GM18507 (cell line): ENCODE measurements at places on chromosomes 1 and 21.

DNA sequence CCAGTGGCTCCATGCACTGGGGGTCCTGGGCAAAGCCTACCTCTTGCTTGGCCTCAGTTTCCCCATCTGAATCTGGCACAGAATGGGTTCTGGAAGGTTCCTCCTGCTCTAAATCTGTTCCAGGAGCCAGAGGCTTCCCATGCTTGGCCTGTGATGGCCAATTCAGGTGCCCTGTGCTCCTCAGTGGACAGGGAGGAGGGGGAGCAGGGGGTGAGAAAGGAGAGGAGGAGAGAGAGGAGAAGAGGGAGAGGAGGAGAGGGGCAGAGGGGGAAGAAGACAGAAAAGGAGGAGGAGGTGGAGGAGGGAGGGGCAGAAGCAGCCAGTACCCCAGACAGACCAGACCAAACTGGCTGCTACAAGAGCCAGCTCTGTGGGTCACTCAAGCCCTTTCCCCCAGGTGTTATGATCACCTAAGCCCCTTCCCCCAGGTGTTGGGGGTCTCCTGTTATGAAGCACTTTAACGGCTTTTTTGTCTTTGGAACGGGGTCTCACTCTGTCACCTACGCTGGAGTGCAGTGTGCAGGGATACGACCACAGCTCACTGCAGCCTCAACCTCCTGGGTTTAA, 43.7 kb downstream of the TRIM11 start:
- DNase-seq, result no peak

GRCh38 chr1:150151291-150152181, 1.8 kb downstream of the PLEKHO1 start:
- no peak for DNase-seq

- DNase-seq, result no peak
These were observed 159.8 kb downstream of the TGFBR3 start for GRCh38 chr1:91725989-91726721.

DNA sequence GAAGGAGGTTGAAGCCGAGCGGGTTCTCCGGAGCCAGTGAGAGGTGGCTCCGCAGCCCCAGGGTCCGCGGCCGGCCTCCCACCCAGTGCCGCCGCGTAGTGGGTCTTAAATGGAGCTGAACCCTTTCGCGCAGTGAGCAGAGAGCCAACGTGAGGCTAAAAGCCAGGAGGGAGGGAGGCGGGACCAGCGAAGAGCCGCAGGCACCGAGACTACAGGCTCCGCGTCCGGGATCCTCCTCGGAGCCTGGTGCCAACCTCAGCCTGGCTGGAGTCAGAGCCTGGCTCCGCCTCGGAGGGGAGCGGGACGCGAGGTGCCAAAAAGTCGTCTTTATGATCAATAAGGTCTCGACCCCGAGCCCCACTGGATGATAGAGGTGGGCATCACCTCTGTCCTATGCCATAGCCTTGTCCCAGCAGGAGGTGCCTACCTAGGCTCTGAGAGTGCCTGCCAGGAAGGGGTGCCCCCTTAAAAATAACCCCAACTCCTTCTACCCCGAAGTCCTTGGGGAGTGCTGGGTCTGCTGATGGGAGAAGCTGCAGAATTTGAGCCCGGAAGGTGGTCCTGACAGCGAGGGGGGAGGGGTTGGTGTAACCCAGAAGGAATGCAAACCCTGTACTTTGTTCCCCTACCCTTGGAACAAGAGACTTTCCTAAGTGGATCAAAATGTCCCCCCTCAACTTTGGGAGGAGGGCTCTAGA, 1.6 kb downstream of the IGSF21 start:
- no peak for DNase-seq

- no peak for DNase-seq
These were observed 158.6 kb downstream of the SYT2 start for GRCh38 chr1:202551683-202552082.

- DNase-seq, result no peak
These were observed at the start of gene RASAL2 for GRCh38 chr1:178093951-178094738. RASAL2 (plus strand) TSS chr1:178094104; CDS start chr1:178094493, 389 bp downstream.

DNA sequence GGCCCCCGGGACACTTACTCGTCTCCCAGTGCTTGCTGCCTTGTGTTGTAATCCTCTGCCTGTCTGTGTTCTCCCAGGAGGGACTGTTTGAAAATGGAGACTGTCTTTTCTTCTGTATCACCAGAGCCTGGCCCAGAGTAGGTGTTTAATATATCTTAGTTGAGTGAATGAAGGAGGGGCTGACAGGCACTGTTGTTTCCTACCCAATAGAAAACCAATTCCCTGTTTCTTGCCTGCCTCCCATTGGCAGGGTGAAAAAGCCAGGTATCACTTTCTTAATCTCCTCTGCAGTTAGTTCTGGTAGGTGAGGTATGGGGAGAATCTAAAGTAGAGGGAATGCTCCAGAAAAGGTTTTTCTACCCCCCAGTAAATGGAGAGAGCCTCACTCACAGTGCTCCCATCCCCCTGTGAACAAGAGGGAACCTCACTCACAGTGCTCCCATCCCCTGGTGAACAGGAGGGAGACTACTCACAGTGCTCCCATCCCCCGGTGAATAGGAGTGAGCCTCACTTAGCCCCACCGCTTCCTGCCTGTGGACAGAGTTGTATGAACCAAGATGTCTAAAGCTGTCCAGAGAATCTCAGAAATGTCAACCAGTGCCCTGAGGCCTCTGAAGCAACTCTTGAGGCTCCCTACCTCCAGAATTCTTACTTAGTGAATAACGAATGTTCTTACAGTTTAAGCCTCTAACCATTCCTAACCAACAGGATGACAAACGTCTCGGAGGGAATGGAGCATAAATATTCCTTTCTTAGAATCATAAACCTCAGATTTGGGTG, at the start of gene GJA5:
GJA5 (minus strand) TSS at position 122 of the 780 bp plus-strand sequence. CDS start 1,364 bp downstream, outside the sequence.
- no peak for DNase-seq

DNA sequence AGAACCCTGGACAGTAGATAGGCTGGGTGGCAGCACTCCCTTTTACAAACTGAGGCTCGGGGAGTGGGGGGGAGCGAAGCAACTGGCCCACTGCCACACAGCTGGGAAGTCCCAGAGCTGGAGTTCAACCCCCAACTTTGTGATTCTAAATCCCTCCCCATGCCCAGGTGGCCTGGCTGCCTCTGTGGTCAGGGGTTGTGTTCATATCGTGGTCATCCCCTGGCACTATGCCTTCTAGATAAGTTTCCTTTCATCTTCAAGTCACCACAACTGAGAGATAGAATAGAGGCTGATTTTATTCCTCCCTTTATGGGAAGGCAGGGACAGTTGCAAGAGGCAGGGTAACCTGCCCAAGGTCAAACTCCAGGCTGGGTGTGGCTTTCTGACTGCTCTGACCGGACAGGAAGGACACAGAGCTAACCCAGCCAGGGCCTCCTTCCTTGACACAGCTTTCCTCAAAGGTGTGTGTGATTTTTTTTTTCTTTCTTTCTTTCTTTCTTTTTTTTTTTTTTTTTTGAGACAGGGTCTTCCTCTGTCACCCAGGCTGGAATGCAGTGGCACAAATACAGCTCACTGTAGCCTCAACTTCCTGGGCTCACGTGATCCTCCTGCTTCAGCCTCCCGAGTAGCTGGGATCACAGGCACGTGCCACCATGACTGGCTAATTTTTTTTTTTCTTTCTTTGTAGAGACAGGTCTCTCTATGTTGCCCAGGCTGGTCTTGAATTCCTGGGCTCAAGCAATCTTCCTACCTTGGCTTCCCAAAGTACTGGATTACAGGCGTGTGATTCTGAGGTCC, 18.4 kb upstream of the TNFRSF1B start:
- DNase-seq, result no peak

GRCh38 chr21:26834181-26834905, 10.9 kb downstream of the ADAMTS1 start:
- DNase-seq, result no peak

- DNase-seq, result no peak
These were observed 87.5 kb downstream of the ATP5PO start for GRCh38 chr21:33828083-33828482.

- no peak for DNase-seq
These were observed 22.5 kb downstream of the PCSK9 start for GRCh38 chr1:55061706-55062321.

GRCh38 chr1:7012461-7012924, 227.2 kb downstream of the CAMTA1 start:
- no peak for DNase-seq

- DNase-seq, result no peak
These were observed 21.6 kb downstream of the URB1 start for GRCh38 chr21:32370998-32371766.

DNA sequence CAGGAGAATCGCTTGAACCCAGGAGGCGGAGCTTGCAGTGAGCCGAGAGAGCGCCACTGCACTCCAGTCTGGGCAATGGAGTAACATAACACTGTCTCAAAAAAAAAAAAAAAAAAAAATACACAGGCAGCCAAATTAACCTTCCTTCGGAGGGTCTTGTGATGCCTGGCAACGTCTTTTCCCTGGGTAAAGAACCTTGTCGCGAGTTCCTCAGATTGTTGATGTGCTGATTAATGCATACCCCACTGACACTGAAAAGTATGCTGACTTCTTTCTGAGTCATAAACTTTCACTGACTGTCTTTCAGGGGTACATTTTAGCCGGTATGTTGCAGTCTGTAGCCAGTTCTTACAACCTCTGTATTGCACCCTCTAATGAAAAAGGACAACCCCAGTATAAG, 95.1 kb upstream of the SOD1 start:
- DNase-seq, result no peak

- DNase-seq, result no peak
These were observed 1.3 kb downstream of the GPSM2 start for GRCh38 chr1:108878160-108878469.

GRCh38 chr21:39016740-39017315, 166.4 kb downstream of the PSMG1 start:
- DNase-seq, result peak; percentile 54

GRCh38 chr1:40625476-40626382, 39.8 kb downstream of the RIMS3 start:
- no peak for DNase-seq

GRCh38 chr1:247274605-247275256, 18.9 kb downstream of the VN1R5 start:
- no peak for DNase-seq

DNA sequence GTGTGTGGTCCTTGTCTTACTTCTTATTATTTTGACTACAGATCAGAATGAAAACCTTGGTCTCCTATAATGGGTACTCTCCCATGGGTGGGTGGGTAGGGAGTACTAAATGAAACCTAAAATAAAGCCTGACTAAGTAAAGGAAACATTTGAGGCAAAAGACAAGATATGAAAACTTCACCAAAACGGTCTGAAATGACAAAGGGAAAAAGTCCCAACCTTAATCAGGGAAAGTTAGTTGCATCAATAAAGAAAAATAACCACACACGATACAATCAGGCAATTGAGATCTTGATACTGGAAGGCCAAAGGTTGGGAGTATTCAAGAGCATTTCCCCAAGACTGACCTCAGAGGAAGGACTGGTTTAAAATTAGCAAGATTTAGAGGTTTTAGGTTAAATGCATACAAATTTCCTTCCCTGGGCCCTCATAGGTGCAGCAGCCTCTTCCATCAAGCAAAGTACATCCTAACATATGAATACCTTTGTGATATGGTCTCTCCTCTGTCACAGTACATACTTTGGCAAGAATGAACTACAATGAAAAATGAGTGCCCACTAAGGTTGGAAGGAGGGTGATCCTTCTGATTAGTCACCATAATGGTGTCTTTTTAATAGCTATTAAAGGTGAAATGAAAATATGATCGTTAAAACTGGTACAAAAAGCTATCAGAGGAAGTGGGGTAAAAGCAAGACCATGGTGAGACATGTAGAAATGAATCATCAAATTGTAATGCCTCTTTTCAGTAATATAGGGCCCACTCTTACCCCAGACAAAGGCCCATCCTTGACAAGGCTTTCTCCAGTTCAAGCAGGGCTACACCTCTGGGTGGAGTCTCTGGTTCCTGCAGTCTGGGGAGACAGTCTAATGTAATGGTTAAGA, 15.3 kb upstream of the TNFSF4 start:
- DNase-seq, result no peak

DNA sequence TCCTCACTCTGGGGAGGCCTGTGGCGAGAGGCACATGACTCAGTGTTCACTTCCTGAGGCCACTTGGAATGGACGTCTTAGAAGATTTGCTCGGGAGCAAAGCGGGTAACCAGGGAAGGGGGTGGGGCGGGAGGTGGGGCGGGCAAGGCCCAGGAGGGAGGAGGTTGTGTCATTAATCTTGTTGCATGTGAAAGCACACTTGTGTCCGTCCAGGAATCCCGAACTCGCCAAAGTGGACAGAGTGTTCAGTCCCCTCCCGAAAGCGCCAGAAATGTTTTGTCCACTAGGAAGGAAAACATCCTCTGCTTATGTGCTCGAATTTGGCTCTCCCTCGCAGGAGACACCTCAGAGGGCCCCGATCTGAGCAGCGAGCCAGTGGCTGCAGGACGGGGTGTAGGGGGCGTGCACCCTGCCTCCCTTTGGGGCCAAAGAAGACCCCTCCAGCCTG, 84.2 kb downstream of the SPSB1 start:
- DNase-seq, result no peak

GRCh38 chr1:143720087-143721023, 251.4 kb downstream of the FAM72C start:
- DNase-seq, result no peak

DNA sequence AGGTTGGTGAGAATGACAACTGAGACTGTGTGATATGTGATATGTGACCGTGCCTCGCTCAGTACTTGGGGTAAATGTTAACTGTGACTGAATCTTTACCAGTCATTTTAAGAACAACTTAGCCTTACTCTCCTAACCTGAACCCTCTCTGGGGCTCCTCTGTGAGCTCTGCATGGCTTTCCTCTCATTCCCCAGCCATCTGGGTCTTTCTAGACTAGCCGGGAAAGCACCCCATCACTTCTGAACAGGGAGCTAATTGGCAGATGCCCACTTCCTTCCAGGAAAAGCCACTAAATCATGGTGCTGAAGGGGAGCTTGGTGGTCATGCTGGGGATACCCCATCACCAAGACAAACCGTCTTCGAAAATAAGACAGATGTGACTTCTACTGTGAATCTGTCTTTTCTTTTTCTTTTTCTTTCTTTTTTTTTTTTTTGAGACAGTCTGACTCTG, 16.5 kb upstream of the FOXO6 start:
- no peak for DNase-seq

GRCh38 chr1:240709676-240710075, 97.7 kb upstream of the GREM2 start:
- no peak for DNase-seq

DNA sequence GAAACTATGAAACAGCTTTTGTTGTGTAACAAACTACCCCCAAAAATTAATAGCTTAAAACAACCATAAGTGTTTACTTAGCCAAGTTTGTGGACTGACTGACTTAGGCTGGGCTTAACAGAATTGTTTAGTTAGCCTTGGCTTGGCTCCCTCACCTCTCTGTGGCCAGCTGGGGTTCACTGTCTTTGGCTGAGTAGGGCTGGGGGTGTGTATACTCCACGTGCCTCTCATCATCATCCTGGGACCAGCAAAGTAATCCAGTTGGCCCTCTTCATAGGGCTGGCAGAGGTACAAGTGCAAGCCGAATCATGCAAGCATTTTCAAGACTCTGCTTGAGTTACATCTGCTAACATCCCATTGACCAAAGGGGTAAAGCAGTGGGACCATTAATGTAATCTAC, 252.3 kb downstream of the BRINP2 start:
- DNase-seq, result no peak

DNA sequence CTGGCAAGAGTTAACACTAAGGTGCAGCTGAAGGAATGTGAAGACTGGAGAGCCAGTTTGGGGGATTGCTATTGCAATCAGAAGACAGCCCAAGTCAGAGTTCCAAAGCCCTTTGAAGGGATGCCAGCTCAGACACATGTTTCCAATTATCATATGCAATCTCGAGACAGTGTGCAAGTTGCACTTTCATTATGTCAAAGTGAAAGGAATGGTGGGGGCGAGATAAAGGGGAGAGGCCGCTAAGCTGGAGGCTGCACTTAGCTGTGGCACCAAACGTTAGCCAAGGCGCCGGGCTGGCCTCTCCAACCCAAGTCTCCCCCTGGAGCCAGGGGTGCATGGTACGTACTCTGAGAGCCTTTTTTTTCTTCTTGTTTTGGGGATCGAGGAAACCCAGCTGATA, 58.0 kb downstream of the NGF start:
- DNase-seq, result no peak
